ENCODE measurements at places on chromosomes 3 and 15. TPM values are rescaled to one million over a fixed set of nuclear protein-coding genes. Genes with fewer than 3 reads are reported as not detected.

The TRH gene
- total RNA-seq: not detected

- no peak for DNase-seq
Measured at GRCh38 chr15:31814082-31814481, 216.2 kb upstream of the CHRNA7 start.

The RFX7 gene
- 2.9 TPM for total RNA-seq

The ALG1L2 gene
- not detected for total RNA-seq

The PROK2 gene
- total RNA-seq: not detected

The LINGO1 gene
- total RNA-seq: 0.60 TPM

- DNase-seq: no peak
Measured at GRCh38 chr3:118736107-118736506, 298.5 kb downstream of the IGSF11 start.

The CACNA2D3 gene
- total RNA-seq: 2.0 TPM

- DNase-seq: peak; percentile 39
Measured at GRCh38 chr3:24343084-24343783, 151.4 kb downstream of the THRB start.

- no peak for DNase-seq
Measured at GRCh38 chr3:149726716-149727407, 25.4 kb downstream of the COMMD2 start.

GRCh38 chr3:152676810-152677379, 158.0 kb upstream of the P2RY1 start:
- DNase-seq: no peak

The CLRN1 gene
- not detected for total RNA-seq

The LRIG1 gene
- 26.7 TPM for total RNA-seq

DNA sequence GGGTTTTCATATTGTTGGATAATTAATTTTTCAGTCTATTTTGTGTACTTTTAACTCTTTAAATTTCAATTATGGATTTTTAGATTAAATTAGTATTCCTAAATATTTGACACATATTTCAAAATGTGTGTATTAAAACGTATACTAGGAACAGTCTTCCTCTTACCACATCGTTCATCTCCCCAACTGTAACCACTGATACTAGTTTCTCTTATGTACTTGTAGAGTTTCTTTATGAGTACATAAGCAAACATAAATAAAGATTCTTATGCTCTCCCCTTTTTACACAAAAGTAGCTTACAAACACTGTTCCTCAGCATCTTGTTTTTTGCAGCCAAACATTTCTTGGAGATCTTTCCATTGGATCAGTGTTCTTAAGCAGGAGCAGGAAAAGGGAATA, 45.9 kb downstream of the CMSS1 start:
- no peak for DNase-seq

The MKRN3 gene
- total RNA-seq: 11.1 TPM

GRCh38 chr3:142087676-142088075, 61.7 kb downstream of the TFDP2 start:
- peak; percentile 70 for DNase-seq

- DNase-seq: no peak
Measured at GRCh38 chr3:57451150-57451846, 92.8 kb downstream of the DNAH12 start.

GRCh38 chr3:104564045-104564643, 802.6 kb upstream of the ALCAM start:
- peak; percentile 63 for DNase-seq

- no peak for DNase-seq
Measured at GRCh38 chr15:80241508-80241907, 10.5 kb downstream of the CTXND1 start.

The EXD1 gene
- total RNA-seq: not detected

GRCh38 chr3:144429719-144430121, 458.1 kb downstream of the DIPK2A start:
- no peak for DNase-seq

DNA sequence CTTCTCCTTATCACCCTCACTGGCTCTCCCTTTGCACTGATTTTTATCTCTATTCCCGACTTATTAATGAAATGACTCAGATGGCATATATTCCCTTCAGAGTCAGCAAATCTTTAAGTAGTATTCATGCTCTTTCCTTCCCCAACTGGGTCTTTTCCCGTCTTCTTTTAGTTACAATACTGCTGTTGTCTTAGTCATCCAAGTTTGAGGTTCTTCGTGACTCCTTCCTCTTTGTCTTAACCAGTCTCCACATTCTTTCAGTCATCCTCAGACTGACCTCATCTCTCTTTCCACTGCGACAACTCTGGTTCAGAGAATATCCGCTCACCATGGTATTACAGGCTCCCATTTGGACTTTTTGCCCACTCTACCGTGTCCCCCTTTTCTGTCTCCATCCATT, 12.4 kb downstream of the WDR5B start:
- peak; percentile 45 for DNase-seq

- DNase-seq: peak; percentile 2
Measured at GRCh38 chr3:95319921-95320494, 1257.1 kb downstream of the NSUN3 start.

GRCh38 chr3:118810499-118811035, 224.1 kb downstream of the IGSF11 start:
- DNase-seq: peak; percentile 25

The NOP10 gene
- total RNA-seq: 341 TPM

The SLC22A14 gene
- not detected for total RNA-seq

DNA sequence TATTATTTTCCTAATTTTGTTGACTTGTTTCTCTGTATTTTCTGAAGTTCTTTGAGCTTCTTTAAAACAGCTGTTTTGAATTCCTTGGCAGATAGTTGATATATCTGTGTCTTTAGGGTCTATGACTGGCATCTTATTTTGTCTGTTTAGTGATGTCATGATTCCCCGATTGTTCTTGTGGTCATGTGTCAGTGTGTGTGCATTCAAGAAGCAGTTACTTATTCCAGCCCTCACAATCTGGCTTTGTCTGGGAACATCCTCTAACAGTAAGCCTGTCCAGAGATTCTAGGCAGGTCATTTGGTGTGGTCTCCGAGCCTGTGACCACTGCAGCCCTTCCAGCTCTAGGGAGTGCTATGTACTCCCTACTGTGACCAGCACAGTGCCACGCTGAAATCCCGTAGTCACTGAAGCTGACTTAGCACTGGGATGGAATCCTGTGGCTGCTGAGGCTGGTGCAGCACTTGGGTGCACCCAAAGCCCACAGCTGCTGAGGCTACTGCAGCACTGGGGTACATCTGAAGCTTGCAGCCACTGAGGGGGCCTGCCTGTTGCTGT, 6.7 kb downstream of the LNP1 start:
- DNase-seq: no peak

DNA sequence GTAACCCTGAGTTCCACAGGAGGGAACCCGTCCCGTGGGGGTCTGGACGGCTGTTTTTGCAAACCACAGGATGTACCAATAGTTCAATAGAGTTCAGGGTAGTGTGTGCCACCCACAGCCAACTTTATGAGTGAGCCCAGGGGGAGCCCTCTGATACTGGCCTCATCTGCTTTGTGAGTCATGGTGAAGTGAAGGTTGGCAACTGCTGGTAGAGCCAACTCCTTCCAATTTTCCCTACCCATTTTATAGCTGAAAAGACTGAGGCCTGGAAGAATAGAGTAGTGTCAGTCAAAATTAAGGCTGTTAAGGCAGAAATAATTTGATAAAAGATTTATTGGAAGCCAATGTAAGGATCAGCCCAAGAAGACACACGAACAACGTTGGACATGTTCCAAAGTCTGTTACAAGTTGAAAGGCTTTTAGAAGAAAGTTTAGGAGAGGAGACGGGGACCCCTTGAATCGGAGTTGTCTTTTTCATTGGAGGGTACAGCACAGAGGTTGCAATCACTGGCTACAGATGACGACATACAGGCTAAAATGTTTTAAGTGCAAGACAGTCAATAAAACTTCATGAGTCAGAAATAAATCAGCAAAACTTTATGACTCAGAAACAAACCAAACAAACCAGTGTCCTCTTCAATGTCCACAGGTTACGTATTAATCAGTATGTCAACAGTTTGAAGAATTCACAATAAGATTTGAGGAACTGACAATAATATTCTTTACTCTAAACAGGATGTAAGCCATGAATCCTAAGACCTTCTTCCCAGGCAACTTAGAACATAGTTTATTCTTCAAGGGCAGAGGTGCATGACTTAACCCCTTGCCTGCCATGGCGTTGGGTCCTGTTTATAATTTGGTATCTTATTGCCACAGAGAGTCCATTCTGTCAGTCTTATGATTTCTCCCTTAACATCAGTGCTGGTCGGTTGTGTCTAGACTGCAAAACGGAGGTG, 62.9 kb upstream of the NR2E3 start:
- peak; percentile 94 for DNase-seq

- DNase-seq: peak; percentile 73
Measured at GRCh38 chr3:173395412-173396181, 1.9 kb upstream of the NLGN1 start.

The PLAAT1 gene
- 29.3 TPM for total RNA-seq

The BRK1 gene
- total RNA-seq: 146 TPM

The TMC3 gene
- total RNA-seq: not detected

- no peak for DNase-seq
Measured at GRCh38 chr3:113234688-113235260, 23.4 kb downstream of the BOC start.

The SEMA3F gene
- 3.5 TPM for total RNA-seq

The GPR160 gene
- 2.7 TPM for total RNA-seq

GRCh38 chr3:14832975-14833722, 14.4 kb downstream of the FGD5 start:
- no peak for DNase-seq

DNA sequence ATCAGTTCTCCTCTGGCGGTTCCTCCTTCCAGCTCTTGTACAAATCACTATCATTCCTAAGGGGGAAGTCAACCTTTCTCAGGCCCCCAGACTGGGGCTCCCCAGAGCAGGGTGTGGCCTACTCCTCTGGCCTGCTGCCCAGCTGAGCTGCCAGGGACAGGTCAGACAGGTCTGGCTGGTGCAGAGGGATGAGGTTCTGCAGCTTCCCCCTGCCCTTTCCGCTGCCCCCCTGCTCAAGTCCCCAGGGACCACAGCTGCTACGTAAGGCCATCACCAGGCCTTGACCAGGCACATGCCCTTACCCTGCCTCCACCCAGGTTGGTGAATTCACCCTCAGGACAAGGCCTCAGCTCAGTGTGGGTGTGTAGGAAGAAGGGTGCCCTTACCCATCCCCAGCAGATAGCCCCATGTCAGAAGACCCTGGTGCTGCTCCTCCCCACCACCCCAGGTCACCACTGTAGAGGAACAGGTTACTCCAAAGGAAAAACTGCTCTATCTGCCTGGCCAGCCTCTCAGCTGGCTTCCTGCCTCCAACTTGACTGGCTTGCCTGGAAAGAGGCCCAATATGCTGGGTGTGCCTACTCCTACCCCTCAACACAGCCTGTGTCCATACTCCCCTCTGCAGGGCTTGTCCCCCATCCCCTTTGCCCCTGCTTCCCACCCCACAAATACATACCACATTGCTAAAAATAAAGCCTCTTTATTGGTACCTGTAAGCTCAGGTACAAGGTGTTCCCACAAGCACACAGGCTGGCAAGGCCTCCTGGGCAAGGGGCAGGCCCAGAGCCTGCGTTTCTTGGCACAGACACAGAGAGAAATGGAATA, 12.0 kb downstream of the CSRNP1 start:
- peak; percentile 55 for DNase-seq

The CRYGS gene
- 0.31 TPM for total RNA-seq

- peak; percentile 35 for DNase-seq
Measured at GRCh38 chr15:33735637-33736247, 232.6 kb upstream of the CHRM5 start.

The KNG1 gene
- not detected for total RNA-seq

All from A172 (cell line).